Upper lobe of left lung (tissue), 6 donors: ENCODE measurements at places on chromosomes 4 and X.

GRCh38 chr4:150974750-150975149 lies 40.3 kb downstream of the LRBA start:
- DNase-seq = no peak

- no peak for DNase-seq
These were observed 26.7 kb downstream of the SH3RF1 start for GRCh38 chr4:169243825-169244609.

DNA sequence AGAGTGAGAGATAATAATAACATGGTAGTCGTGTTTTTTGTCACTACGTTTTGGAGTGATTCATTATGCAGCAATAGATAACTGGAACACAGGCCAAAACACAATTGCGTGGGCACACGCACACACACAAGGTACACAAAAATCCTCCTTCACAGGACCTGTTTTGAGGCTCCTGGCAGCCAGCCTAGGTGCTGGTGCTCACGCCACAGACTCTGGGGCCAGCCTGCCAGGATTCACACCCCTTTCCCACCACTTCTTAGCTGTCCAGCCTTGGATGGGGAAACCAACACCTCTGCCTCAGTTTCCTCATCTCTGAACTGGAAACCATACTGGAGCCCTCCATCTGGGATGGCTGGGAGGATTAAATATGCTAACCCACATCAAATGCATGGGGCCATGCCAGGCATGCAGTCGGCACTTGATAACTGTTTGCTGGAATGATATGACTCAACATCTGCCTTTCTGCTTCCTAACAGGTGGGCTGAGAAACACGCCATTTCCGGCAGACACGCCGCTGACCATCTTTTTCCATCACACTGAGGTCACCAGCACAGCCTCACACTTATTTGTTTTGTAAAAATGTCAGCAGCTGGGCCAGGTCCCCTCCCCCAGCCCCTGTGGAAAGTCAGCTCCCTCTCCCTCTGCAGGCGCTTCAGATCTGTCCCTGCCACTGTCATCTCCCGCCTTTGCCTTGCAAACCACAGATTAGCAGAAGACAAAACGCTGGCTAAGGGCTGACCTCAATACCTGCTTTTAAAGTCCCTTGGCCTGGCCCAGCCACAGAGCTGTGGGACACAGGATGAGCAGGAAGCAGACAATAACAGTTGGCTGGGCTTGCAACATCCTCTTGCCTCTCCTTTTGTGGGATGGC lies 237.5 kb downstream of the BCOR start:
- no peak for DNase-seq

GRCh38 chr4:138945401-138945800 lies 70.2 kb upstream of the NOCT start:
- no peak for DNase-seq

- no peak for DNase-seq
These were observed 1544.5 kb upstream of the TENM3 start for GRCh38 chr4:180698550-180699195.
